Small intestine (tissue), 16 donors: ENCODE measurements at places on chromosomes 7 and 10.

DNA sequence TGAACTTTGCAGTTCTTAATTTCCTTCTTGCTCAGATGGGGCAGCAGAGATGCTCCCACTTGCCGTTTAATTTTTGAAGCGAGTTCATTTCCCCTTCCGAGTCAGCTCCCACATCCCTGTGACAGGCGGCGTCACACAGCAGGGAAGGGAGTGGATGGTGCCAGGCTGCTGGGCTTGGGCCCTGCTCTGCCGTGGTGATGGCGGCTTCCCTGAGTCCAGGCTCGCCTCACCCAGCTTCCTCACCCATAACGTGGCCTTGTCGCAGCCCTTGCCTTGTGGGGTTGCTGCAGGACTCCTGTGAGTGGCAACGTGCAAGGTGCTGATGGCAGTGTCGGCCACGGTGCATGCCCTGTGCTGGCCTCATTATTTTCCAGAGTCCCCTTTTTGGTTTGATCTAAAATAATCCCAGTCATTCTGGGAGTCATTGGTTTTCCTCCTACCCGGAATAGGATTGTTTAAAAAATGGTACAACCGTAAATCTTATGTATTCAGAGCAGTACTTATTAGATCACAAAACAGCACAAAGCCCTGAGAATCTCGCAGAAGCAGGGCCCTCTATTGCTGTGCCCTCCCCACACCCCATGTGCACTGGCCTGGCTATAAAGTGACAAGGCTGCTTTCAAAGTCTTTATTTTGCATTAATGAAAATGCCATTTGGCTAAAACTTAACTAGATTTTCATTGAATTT lies 260.1 kb downstream of the WDR37 start:
- DNase-seq = no peak

DNA sequence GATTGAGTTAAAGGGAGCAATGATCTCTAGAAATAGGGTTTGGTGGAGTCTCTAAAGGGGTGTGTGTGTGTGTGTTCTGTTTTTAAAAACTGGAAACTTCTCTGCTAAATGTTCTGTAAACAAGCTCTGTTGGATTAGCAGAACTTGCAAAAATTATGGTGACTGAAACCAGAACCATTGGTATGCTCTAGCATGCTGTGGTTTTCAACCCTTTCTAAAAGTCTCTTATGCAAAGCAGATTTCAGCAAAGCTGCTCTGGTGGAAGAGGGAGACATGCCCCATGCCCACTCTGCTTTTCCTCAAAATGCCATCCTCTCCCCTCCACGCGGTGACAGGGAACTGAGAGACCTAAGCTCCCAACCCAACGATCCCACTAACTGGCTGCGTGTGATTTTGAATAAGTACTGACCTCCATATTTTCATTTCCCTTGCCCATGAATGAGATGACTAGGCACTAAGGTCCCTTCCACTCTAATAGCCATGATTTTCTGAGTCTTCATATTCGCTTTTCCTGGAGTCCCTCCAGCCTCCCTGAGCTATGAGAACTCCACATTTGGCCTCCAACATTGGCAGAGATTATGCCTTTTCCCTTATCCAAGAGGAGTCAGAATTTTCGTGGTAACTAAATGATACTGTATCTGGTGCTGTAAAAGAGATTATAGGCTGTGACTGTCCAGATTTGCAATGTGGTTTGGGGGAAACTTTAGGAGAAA lies 117.3 kb upstream of the PALS2 start:
- no peak for DNase-seq

GRCh38 chr7:41437257-41438196 lies 265.4 kb downstream of the INHBA start:
- no peak for DNase-seq

DNA sequence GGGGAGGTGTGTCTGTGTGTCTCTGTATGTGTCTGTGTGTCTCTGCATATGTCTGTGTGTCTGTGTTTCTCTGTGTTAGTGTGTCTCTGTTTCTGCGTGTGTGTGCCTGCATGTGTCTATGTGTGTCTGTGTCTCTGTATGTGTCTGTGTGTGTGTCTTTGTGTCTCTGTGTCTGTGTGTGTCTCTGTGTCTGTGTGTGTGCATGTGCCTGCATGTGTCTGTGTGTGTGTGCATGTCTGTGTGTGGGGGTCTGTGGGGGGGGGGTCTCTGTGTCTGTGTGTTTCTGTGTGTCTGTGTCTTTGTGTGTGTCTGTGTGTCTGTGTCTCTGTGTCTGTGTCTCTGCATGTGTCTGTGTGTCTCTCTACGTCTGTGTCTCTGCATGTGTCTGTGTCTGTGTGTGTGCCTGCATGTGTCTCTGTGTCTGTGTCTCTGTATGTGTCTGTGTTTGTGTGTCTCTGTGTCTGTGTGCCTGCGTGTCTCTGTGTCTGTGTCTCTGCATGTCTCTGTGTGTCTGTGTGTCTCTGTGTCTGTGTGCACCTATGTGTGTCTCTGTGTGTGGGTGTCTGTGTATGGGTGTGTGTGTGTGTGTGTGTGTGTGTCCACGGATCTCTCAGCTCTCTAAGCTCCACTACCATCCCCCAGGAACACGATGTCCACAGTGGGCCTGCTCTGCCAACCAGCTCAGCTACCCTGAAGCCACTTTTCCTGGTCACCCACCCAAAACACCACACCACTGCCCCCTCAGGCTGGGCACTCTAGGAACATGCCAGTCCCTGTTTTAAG lies 41.7 kb downstream of the RASGEF1A start:
- DNase-seq = no peak

DNA sequence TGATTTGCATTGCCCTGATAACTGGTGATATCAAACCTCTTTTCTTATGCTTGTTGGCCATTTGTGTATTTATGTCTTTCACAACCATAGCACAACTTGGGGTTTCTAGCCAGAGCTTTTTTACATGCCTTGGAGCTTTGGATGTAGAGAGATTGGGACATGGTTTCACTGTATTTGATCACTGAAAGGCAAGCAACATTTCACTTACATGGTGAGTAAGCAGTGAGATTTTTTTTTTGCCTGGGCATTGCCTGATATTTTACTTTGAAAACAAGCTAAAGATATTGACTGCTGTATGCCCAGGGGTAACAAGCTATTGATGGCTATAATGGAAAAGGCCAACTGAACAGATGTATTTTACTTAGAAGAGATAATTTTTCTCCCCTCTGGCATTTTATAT lies 259.0 kb downstream of the PHTF2 start:
- no peak for DNase-seq

DNA sequence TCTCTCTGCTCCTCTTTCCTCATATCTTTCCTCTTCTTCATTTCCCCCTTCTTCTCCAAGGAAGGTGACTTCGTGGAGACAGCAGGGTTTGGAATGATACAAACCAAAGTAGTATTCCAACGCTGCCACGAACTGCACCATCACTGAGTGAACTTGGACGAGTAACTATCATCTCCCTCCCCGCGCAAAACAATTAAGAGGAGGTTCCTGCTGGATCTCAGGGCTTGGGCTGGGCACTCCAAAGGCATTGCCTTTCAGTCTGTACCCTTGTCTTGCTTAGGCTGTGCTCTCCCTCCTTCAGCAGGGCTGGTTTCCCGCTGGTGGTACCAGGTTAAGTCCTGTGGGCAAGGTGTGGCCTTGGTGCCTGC lies 790 bp upstream of the PITX3 start:
- DNase-seq = no peak

GRCh38 chr7:25897261-25897782 lies 254.7 kb upstream of the NFE2L3 start:
- peak; percentile 13 for DNase-seq

DNA sequence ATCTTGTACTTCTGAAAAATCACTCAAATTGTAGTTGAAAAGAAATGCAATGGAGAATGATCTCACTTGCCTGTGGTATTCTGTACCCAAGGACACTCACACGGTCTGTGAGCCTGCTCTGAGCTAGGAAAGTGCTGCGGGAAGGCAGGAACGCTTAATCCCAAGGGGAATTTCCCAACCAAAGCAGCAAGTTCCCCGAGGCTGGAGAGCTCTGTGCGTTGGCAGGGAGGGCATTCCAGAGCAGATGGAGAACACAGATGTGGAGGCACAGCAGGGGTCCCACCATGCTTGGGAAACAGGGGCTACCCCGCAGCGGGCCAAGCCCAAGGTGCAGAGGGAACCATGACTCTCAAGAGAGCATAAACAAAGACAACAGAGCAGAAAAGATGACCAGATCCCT lies 13.6 kb downstream of the SVIL start:
- DNase-seq = no peak

DNA sequence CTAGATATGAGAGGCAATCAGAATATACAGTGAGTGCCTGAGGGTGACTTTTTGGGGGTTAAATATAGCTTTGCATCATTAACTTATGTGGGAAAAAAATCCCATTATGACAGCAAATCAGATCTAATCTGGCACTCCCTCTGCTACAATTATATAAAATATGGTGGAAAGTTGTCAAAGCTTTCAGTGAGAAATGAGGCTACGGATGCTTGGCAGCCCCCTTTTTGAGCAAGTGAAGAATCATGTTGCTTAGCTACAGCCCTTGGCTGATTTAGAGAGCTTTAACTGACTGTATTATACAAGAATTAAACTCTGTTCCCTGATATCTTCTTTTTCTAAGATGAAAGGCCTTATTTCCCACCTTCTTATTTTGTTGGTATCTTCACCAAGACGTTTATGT lies 57.4 kb downstream of the GPR158 start:
- DNase-seq = no peak

- DNase-seq = no peak
Observed at GRCh38 chr10:69218831-69219230, 1.3 kb upstream of the HKDC1 start.

DNA sequence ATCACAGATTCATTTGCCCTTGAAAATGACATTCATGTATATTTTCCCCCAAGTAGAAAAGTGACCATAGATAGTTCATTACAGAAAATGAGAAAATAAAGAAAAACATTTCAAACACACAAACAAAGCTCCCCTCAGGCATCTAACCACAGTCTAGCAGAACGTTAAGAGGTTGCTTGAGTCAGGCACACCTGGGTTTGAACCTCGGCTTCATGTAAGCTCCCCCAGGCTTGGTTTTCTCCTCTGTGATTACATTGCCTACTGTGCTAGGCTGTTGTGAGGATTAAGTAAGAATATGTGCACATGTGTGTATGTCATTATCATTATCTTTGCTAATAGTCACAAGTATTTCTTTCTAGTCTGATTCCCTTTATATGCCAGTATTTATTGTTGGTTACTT lies 9.1 kb downstream of the DNTT start:
- no peak for DNase-seq

DNA sequence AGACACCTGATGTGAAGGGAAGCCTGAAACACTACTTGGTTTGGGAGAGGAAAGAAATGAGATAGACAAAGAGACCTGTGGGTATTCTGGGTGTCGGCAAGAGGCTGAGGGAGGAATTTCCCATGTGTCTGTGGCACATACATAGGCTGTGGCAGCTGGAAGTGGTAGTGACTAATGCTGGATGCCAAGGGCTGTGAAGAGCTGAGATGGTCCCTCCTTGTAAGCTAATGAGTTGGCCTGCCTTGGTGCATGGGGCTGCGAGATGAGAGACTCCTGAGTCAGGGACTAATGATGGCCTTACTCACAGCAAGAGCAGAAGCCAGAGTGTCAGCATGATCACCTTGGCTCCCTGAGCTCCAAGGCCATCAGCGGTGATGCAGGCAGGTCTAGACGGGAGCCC lies 119.0 kb upstream of the EEPD1 start:
- DNase-seq = no peak

DNA sequence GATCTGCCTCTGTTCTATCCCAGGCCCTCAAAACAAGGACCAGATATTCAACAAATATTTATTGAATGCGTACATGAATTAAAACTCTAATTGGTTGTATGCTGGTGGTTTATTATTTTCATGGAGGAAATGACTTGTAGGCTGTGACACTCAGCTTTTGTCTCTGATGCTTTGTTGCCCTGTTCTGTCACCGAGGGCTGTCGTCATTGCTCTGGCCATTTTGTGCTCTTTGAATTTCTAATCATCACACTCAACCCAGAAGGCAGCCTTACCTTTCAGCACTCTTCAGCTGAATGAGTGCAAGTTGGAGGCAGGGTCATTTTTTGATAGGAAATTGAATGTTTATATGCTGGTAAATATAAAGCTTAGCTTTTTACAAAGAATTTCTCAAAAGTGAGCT lies 14.5 kb downstream of the SRGN start:
- DNase-seq = no peak

GRCh38 chr10:1377740-1378397 lies 321.7 kb downstream of the WDR37 start:
- no peak for DNase-seq

GRCh38 chr10:100858747-100859483 lies 53.8 kb upstream of the SLF2 start:
- no peak for DNase-seq

- DNase-seq = no peak
Observed at GRCh38 chr7:133796782-133797745, 330.1 kb upstream of the LRGUK start.

- peak; percentile 47 for DNase-seq
Observed at GRCh38 chr10:61894133-61894532, 7.4 kb upstream of the ARID5B start.

- DNase-seq = peak; percentile 77
Observed at GRCh38 chr10:114754445-114755320, 66.9 kb upstream of the FHIP2A start.

DNA sequence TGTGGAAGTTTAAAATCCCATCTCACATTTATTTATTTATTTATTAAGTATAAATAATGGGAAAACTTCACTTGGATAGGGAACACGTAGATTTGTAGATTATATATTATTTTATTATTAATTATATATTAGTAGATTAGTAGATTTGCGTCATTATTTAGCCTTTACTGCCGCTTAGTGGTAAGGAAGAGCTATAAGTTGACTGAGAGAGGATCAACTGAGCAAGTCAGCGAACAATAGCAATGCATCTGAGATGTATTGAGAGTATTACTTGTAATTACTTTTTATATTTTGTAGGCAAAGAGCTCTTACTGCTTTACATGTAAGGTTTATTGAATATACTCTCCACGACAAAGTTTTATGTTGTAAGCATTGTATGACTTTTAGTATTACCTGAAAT lies 244.5 kb upstream of the ANKRD30A start:
- peak; percentile 7 for DNase-seq

DNA sequence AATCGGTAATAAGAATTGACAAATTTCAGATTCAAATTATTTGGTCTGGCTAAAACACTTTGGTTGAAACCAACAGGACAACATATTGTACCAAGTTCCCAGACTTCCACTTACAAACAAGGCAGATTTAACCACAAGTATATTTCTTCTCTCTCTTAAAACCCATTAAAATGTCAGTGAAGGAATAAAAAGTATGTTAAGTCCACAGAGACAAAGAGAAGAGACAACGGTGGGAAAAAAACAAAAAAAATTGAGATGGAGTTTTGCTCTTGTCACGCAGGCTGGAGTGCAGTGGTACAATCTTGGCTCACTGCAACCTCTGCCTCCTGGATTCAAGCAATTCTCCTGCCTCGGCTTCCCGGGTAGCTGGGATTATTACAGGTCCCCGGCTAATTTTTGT lies 16.3 kb downstream of the TM9SF3 start:
- DNase-seq = no peak

- DNase-seq = peak; percentile 89
Observed at GRCh38 chr7:140230861-140231770, 54.3 kb upstream of the KDM7A start.

GRCh38 chr10:85527616-85528317 lies 838.8 kb downstream of the GRID1 start:
- DNase-seq = no peak
